CD4-positive, alpha-beta T cell treated with Interleukin-15 for 4 hours (primary cell): ENCODE measurements at places on chromosomes 12 and 14.
A peak's percentile ranks its signal among the peaks of the same experiment; 100 is the strongest.

DNA sequence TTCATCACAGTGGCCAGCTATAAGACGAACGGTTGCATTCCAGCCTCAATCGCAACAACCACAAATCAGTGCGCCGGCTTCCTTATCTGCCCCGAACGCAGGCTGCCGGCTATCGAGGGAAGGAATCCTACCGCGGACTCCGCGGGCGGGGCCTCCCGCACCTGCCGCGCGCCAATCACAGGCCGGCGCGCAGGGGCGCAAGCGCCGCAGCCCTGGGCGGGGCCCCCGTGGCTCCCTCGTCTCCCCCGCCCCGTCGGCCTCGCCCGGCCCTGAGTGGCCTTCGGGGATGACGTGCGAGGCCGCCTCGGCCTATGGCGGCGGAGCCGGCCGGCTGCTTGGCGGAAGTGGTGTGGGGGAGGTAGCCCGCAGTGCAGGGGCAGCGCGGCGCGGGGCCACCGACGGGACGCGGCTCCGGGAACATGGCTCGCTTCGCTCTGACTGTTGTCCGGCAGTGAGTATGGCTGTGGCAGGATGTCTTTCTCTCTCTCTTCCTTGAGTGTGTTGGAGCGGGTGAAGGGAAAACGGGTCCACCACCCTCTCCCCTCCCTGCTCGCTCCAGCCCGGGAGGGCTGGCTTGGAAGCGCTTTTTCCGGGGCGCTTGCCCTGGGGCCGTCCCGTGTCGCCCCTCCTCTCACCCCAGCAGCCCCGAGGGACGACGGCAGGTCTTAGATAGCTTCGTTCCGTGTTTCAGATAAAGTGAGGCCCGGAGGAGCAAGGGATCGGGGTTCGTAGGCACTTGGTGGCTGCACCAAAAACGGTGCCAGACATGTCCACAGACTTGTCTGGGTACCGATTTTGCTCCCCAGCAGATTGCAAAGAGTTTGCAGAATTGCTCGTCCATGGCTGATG lies at the start of gene TIGAR:
Gene TIGAR (plus strand): TSS at position 361 of the 849 bp plus-strand sequence. CDS start 59 bp downstream, at position 420.
- peak; percentile 89 for DNase-seq

GRCh38 chr12:12450043-12450471 lies 93.2 kb downstream of the BORCS5 start:
- DNase-seq = no peak

- no peak for DNase-seq
These were observed 31.1 kb upstream of the BEGAIN start for GRCh38 chr14:100618318-100618693.

- DNase-seq = no peak
These were observed 62.2 kb downstream of the PPP1R36 start for GRCh38 chr14:64612021-64612380.

GRCh38 chr12:13082861-13083260 lies 20.6 kb downstream of the GSG1 start:
- DNase-seq = no peak

DNA sequence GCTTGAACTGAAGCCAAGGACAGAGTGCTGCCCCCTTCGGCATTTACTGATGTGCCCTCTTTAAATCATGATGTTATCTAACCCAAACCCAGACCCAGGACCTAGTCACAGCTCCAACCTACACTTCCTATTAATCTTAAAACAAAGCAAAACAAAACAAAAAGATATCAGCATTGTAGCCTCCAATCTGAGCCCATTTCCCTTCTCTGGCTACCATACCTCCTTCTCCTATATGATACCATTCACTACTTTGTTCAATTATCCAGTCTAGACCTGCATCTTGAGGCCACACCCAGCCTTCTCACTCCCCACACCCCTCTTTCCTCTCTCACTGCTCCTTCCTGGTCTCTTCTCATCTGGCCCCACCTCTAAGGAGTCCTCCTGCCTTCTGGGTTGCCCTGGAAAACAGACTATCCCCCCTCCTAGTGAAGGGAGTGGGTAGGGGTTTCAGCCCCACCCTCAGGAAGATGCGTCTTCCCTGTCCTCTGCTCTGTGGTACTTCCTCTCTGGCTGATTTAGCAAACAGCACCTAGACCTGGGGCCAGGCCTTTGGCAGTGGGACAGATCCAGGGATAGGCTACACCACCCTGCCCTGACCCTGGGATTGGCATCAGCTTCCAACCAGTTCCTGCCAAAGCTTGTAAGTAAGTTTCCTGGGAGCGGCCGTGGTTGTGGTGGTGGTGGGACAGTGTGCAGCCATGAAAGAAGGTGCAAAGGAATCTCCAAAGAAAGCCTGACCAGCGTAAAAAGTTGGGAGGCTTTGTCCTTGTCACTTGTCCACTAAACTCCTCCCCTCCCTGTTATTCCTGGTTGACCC lies 3.3 kb downstream of the LTB4R start:
- no peak for DNase-seq

GRCh38 chr14:95264271-95264973 lies 55.3 kb downstream of the CLMN start:
- DNase-seq = no peak

DNA sequence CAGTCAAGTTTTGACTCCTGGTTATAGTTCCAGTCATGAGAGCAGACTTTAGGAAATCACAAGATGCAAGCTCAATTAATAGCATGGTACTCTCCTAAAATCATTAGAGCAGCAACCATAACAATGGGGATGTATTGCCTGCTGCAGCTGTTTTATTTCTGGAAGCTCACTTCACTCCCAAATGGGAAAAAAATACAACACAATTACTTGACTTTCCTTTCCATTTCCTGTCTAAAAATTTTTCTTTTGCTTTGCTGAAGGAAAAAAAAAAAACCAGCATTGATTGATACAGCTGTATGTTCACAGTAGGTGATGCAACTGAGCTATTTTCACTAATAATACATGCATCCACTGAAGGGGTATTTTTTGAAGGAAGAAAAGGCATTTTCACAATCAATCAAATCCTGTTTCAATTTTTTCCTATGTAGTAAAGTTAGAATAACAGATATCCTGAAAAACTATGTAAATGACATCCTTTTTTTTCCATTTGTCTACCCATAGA lies 143.9 kb upstream of the NOVA1 start:
- no peak for DNase-seq

DNA sequence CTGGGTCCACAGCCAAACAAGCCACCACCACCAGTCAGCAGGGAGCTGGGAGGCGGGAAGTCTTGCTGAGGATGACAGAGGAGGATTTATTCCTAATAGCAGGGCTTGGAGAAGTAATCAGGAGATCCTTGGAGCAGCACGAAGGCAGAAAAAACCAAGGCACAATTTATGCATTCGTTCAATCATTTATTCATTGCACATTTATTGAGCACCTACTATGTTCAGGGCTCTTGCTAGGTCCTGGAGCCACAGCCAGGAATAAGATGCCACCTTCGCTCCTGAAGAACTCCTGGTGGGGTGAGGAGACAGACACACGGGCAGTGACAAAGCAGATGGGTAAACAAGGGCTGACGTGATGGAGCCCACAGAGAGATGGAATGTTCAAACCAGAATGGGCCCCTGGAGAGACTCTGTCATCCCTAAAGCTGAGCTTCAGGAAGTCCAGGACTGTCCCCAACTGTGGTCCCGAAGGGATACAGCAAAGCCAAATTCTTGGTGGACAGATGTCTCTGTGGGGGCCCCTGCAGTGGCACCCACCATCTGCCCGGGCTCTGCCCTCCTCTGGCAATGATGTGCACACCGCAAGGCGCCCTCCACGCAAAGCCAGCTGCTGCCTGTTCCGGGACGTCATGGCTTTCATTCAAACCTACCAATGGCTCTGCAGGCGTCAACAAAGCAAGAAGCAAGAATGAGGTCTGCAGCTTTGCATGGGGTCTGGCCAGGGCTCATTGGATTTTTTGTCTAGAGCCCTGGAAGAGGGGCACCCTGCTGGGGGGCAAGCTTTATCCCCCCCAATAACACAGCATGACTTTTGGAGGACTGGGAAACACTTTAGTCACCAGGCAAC lies 3.0 kb upstream of the TESC start:
- DNase-seq = no peak

GRCh38 chr14:54698966-54699530 lies 132.1 kb downstream of the SAMD4A start:
- no peak for DNase-seq

DNA sequence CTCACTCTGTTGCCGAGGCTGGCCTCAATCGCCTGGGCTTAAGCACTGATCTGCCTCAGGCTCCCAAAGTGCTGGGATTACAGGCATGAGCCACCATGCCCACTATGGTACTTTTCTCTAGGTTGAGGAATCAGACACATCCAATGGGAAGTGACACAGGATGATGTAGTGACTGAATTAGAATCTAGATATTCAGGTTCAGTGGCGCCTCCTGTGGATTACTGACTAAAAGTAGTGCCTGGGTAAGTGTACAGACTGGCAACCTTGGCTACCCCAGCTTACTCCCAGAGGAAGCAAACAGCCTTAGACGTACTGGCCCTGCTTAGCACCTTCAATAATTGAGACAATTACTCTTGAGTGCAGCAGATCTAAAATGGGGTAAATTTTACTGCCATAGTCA lies 22.8 kb downstream of the GALNT8 start:
- no peak for DNase-seq

DNA sequence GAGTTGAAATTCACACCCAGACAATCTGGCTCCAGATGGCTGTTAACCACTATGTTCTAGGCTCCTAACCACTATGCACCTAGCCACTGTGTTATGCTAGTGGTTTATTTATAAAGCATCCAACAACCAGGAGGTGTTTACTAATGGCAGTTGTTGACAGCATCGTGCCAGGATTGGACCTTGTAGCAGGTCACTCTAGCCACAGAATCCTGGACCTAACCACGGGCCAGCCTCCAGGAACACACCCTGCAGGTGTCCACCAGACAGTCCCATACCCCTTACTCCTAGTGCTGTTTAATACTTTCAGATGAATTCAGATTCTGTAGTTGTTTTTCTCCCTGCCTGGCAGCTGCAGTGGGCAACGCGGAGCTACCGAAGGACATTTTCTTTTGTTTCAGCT lies 109.4 kb upstream of the MYL2 start:
- DNase-seq = no peak

DNA sequence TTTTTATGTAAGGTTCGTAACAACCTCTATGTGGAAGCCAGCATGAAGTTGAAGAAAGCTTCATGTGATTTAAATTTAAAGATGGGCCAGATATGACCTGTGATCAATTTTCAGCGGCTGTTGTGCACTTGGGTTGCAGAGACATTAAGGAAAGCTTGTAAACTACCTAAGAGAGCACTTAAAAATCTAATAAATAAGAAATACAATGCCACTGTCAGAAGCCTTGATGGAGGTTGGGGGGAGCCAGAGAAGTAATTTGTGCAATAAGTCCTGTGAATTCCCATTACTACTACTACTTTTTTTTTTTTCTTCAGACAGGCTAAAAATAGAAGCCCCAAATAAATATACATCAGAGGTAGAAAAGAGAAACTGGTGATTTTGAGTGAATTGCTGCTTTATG lies 30.3 kb upstream of the SLC24A4 start:
- DNase-seq = no peak

DNA sequence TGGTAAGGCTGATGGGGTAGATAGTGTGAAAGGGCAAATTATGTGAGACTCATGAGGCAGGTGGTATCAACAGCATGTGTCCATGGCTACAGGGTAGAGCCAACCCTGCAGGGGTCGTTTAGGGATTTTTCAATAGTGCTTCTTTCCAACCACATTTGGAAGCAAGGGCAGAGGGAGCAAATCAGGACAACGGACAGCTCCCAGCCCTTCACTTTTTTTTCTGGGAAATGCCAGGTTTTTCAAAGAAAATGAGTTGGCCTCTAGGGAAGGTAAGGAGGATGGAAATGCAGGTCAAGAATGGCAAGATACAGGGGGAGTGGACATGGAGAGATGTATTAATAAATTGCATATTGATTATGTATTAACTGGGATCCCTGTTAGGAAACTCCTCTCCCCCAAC lies 4.9 kb upstream of the CMA1 start:
- no peak for DNase-seq

- DNase-seq = no peak
These were observed 9.2 kb upstream of the PAPLN start for GRCh38 chr14:73227812-73228781.

- DNase-seq = no peak
These were observed 1.4 kb upstream of the HOXC6 start for GRCh38 chr12:54026640-54027441.

- DNase-seq = no peak
These were observed 665 bp downstream of the RHOF start for GRCh38 chr12:121792607-121793439.

- no peak for DNase-seq
These were observed 88.8 kb downstream of the FUT8 start for GRCh38 chr14:65501328-65501727.

DNA sequence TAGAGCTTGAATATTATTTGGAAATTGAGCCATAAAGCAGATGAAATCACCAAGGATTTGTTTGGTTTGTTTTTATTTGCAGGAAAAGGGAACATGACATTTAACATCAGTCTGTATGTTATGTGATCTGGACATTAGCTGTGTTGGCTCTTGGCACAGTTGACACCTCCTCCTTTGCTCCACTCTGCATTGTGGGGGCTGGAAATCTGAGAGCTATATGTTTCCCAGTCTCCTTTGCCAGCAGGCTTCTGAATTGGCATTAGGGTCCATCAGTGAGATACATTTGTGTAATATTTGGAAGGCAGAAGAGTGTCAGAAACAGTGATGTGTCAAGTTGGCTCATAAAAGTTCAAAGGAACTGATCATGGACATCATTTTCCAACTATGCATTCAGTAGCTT lies 322.1 kb upstream of the ATP2B1 start:
- DNase-seq = no peak

GRCh38 chr14:23195552-23196101 lies 12.2 kb upstream of the SLC7A8 start:
- DNase-seq = no peak

GRCh38 chr14:59296508-59296907 lies 108.0 kb downstream of the DAAM1 start:
- no peak for DNase-seq

DNA sequence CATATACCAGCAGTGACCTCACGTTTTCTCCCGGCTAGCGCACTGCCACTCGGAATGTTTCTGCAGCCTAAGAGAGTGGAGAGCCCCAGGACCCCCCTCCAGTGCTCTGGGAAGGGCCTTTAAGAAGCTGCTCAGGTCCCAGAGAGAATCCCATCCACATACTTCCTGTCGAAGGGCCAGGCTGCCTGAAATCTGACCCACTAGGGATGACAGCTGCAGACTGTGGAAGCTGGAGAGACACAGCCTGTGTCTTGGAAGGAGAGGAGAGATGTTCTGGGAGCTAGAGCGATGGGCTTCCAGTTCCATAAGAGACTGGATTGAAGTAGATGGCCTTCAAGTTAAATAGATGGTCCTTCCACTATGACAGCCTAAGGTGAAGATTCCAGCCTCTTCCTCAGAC lies 54.4 kb downstream of the IQSEC3 start:
- DNase-seq = no peak

- DNase-seq = no peak
These were observed 380.4 kb upstream of the DDHD1 start for GRCh38 chr14:53533384-53533970.
